ENCODE measurements at places on chromosomes 16 and 17.

GRCh38 chr16:85396879-85397871, 215.9 kb upstream of the GSE1 start:
- no peak for DNase-seq

DNA sequence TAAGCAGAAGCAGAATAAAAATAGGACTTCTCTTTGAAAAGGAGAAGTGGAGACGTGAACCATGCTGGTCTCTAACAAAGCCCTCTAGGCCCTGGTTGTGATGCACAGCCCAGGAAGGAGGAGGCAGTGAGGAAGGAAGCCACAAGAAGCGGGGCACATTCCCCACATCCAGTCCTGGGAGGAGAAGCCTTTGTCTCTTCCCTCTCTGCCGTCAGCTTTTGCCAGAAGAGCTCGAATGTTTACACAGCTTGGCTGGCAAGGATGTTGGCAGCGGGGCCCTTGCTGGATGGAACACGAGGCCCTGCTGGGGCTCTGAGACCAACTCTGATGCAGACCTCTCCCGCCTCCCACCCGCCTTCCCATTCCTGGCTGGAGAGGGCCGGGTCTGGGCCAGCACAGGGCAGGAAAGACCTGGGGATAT, 91.3 kb downstream of the MAF start:
- DNase-seq: no peak

- no peak for DNase-seq
Measured at GRCh38 chr16:57720142-57720575, 15.4 kb upstream of the KATNB1 start.

- no peak for DNase-seq
Measured at GRCh38 chr17:59387351-59388068, 56.1 kb downstream of the YPEL2 start.

GRCh38 chr17:16905593-16906191, 66.2 kb downstream of the TNFRSF13B start:
- DNase-seq: no peak

DNA sequence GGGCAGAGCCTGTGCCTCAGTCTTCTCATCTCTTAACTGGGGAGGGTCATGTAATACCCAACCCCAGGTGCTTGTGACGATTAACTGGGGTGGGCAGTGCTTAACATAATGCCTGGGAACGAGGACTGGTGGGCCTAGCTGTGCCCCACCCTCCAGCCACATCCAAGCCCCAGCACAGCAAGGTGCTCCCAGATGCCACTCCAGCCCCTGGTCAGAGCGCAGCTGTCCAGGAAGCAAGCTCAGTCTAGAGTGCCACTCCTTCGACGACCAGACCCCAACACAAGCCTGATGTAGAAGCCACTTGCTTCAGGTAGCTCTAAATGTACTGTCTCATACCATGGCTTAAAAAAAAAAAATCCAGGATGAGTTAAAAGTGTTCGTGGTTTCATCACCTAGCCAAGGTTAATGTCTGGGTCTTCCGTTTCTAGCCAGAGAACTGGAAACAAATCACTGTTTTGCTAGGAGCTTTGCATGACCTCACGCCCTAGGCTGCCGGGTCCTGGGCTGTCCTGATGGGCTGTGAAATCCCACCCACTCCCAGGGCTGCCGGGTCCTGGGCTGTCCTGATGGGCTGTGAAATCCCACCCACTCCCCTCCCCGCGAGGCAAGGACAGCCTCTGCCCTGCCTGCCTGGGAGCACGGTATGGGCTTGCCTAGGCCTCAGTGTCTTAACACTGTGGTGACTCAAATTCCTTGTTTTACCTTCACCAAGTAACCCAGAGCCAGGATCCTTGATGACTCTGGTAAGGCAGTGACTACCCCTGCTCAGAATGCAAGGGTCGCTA, 7.7 kb downstream of the MIEF2 start:
- DNase-seq: no peak

GRCh38 chr17:57911834-57912673, 43.2 kb downstream of the CUEDC1 start:
- DNase-seq: no peak

DNA sequence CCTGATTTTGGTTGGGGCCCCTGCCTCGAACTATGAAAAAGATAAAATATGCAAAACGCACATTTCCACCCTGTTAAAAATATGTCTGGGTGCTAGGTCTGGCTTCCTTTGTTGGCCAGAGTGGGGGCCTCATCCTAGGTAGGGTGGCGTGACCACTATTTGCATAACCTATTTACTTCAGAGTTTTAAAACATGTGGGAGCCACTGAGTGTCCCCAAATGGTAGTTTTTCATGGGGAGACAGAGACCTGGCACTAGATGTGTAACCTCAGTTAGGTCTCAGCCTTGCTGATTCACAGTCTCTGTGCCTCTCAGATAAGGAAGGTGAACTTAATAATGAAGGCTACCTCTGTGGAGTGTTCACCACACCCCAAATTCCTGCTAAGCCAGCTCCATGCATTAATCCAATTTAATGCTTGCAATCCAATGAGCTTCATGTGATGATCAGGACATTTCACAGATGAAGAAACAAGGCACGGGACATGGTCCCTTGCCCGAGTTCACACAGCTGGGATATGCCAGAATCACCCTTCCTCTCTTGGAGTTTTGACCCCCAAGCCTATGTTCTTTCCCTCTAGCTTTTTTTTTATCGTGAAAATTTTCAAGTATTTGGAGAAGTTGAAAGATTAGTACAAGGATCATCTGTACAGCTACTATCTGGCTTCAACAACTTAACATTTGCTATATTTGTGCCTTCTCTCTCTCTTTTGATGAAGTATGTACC, 103.4 kb downstream of the IRF8 start:
- DNase-seq: no peak

DNA sequence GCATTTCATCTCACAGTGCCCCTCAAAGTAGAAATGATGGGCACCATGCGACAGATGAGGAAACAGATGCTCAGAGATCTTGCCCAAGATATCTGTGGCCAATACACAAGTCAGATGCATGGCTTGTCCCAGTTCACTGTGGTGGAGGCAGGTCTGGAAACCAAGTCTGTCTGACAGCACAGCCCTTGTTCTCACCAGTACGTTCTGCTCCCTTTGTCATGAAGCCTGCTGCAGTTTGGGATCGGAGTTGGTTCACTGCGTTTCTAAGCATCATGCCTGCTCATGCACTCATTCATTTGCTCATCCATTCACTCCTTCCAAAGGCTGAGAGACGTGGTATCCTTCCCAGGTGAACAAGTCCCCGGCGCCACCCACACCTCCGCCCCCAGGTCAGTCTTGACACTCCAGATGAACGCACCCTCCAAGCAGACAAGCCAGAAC, 27.2 kb upstream of the MEAK7 start:
- no peak for DNase-seq
